ENCODE measurements at places on chromosomes 12 and 14.
A peak's percentile ranks its signal among the peaks of the same experiment; 100 is the strongest.

DNA sequence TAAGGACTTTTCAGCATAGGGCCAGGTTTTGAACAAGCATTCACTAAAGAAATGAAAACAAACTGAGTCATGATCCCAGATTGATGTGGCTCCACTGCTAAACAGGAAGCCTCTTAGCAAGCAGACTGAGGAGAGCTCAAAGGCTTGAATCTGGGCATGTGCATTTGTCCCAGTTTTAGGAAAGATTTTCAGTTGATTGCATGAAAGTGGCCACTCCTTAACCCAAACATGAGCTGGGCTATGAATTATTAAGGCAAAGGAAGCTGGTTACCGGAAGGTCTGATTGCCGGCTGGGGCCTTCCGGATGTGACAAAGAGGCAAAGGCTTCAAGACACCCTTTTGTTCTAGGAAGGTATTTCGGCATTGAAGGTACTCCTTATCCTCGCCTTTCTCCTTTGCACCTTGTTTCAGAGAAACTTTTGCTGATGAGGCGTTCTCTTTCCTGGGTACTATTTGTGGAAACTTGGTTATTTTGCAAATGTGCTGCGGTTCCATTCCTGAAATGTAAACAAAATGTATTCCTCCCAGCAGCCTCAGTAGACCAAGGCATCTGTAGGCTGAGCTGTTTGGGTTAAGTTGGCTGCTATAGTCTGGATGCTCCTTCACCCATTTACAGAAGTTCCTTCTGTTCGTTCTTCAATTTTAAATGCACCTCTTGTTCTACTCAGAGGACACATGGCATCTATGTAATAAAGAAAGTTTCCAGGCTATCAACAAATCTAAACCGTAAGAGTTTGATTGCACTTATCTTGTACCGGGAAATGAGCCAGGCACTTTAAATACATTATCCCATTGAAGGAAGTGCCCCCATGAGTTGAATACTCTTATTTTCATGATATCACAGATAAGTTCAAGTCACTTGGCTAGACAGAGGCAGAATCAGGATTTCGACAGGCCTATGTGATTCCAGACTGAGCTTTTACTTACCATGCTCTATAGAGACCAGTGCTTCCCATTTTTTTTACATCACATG, 115.6 kb upstream of the METAP2 start:
- DNase-seq = no peak

DNA sequence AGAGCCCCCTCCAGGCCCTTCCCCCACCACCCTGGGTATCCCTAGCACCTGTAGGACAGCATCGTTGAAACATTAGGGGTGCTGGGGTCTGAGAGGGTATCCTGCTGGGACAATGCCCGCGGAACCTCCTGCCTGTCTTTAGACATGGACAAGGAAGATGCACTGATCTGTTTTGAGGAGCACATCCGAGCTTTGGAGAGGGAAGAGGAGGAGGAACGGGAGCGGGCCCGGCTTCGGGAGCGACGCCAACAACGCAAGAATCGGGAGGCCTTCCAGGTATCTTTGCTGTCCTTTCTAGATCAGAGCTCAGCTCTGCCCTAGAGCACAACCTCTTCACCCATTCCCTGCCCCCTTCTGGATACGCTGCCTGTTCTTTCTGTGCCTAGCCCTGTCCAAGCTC, 13.2 kb downstream of the PRPF40B start:
- DNase-seq = no peak

DNA sequence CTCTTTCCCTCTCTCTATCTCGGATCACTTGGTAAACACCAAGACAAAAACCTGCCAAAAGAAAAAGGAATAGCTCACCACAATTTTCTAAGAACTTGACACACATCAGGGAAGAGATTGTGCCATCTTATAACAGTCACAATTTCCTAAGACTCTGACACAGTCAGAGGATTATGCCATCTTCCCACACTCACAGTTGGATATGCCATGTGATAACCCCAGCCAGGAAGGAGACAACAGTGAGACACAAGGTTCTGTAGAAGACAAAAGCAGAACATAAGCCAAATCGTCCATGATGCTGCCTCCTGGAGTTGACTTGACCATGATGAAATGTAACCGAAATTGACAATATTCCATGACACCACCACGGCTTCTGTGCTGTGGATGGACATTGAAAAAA, 2.8 kb upstream of the CLEC9A start:
- no peak for DNase-seq

GRCh38 chr12:102061096-102061559, 663 bp downstream of the WASHC3 start:
- DNase-seq = no peak

DNA sequence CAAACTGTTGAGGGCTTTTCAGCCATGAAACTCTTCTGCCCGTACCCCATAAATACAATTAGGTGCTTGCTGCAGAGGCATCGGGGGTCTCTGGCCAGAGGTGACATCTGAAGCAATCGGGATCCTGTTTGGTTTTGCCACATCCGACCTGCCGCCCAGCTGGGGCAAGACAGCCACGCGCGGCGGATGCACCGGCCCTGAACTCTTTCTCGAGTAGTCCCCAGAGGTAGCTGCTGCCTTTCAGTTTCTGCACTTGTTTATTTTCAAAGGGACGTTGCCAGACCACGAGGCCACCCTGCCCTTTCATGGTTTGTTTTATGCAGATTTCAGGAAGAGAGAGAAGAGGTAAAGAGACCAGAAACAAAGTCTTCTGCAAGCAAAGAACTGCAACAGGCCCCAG, 10.6 kb upstream of the MLXIP start:
- peak; percentile 40 for DNase-seq

GRCh38 chr12:130364578-130364977, 26.9 kb downstream of the PIWIL1 start:
- DNase-seq = no peak

DNA sequence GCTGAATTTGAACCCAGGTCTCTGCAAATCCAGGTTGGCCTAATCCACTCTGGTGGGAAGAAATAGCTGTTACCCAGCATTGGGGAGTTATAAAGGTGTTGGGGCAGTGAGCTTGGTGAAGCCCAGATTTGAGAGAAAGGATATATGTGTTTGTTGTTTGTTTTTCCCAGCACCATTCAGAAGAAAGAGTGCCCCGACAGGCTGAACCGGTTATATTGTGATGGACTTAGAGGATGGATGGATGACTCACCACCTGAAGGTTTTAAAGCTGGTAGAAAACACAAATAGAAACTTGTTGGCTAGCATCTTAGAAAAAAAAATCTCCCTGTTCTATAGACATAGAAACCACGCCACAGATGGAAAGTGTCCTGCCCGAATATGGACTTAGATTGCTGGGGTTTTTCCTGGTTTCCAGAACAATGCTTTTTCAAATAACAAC, 404.6 kb downstream of the MED13L start:
- DNase-seq = no peak

DNA sequence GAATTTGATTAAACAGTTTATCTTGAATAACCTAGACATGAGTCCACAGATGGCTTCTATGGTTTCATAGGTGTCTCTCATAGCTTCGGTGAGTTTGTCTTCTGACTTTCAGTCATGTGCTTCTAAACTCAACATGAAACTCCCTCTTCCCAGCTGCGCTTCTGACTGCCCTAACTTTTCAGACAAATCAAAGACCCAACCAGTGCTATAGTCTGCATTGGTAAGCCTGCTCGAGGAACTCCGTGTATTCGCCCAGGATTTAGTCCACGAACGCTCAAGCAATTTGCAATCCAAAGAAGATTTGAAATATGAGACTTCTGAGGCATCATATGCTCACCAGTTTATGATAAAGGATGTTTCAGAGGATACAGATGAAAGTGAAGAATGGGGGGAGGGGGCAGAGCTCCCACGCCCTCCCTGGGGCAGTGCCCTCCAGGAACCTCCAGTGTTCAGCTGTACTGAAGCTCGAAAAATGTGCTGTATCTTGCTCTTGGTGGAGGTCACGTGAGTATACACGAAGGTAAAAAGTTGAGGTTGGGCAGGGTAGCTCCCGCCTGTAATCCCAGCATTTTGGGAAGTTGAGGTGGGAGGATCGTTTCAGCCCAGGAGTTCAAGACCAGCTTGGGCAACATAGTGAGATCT, 5.2 kb upstream of the RILPL2 start:
- no peak for DNase-seq

DNA sequence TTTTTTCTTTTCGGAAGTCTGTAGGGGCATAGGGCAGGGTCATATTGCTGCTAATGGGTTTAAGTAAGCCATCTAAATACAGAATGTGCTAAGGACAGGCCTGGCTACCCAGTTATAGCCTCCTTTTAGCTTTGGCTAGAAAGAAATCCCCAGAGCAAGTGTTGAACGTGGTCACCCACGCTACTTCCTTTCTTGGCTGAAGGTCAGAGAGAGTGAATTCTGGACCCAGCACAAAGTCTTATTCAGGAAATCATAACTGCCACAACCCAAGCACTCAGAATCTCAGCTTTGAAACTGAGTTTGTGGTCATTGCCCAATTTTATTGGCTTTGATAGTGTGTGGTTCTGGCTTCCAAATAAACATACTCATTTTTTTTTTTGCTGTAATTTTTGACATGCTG, 542.1 kb upstream of the ATP2B1 start:
- no peak for DNase-seq

GRCh38 chr14:96134508-96134907, 70.1 kb upstream of the BDKRB2 start:
- no peak for DNase-seq

GRCh38 chr14:50067723-50068495, 48.5 kb downstream of the VCPKMT start:
- peak; percentile 53 for DNase-seq

GRCh38 chr14:70525691-70526090, 9.1 kb downstream of the ADAM20 start:
- no peak for DNase-seq

- no peak for DNase-seq
Measured at GRCh38 chr14:31038521-31039166, 12.5 kb upstream of the STRN3 start.

DNA sequence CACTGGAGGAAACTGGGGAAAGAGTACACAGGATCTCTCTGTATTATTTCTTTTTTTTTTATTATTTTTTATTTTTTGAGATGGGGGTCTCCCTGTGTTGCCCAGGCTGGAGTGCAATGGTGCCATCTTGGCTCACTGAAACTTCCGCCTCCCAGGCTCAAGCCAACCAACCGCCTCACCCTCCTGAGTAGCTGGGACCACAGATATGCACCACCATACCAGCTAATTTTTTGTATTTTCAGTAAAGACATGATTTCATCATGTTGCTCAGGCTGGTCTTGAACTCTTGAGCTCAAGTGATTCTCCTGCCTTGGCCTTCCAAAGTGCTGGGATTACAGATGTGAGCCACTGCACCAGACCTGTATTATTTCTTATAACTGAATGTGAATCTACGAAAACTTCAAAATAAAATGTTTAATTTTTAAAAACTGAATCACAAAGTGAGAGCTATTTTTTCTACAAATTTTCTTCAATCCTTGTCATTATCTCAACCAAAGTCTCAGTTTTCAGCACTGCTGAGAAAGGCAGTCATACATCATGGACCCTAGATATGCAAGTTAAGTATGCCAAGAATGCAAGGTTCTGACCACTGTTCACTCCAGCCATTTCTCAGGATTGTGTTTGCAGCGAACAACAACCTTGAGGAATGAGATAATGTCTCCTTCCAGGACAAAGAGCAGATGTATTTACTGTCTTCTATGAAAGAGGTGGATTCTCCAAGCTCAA, 2.4 kb downstream of the EAPP start:
- no peak for DNase-seq

GRCh38 chr14:105177082-105177481, 4.0 kb downstream of the NUDT14 start:
- no peak for DNase-seq

GRCh38 chr14:80055226-80055625, 156.1 kb downstream of the DIO2 start:
- no peak for DNase-seq

DNA sequence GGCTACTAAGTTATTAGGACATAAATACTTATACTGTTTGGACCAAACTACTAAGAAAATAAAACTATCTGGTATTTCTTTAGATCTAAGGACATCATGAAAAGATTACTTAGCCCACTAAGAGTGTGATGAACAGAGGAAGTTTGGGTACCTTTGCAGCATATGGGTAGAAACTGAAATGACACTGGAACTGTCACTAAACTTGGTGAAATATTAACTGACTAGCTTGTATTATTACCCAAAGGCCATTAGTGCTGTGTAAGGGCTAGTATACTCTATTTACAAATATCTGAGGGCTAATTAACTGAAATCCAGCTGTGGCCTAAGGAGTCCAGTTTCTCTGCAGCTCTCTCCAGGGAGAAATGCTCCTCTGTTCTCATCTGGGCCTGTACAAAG, 45.5 kb downstream of the PAWR start:
- DNase-seq = no peak

- DNase-seq = no peak
Measured at GRCh38 chr14:69090187-69090789, 62.6 kb downstream of the DCAF5 start.

GRCh38 chr14:98958632-98959031, 313.4 kb downstream of the BCL11B start:
- no peak for DNase-seq

DNA sequence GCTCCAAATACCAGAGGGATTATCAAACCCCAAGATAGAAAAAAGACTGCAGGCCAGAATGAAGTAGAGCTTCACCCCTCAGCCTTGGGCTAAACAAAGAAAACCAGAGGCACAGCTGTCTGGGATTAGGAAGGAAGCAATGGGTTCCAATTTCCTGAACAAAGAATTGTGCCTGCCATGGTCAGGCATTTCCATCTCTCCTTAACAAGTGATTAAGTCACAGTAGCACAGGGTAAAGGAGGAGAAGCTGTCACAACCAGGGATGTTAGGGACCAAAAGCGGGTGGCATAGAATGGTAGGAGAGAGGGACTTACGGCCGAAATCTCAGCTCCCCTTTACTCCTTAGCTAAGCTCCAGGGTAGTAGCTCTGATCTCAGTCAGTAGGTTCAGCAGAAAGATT, 33.9 kb downstream of the SPTLC2 start:
- no peak for DNase-seq

DNA sequence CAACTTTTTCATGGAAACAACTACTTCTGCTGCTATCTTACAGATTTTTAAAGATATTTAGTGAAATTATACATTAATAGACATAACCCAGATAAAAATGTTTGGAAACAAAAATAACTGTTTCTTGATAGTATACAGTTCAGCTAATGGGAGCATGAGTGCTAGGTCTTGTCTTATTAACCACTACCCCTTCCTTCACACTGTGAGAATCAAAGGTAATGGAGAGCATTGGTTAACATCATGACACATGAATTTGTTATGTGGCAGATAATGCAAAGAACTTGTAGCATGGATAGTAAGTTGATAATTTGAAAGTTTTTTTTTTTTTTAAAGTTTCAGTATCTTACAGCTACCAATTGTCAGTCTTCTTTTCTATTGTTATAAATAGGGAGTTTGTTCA, 44.2 kb downstream of the CCDC91 start:
- DNase-seq = no peak

- DNase-seq = no peak
Measured at GRCh38 chr14:32940066-32940651, 1.5 kb downstream of the NPAS3 start.

GRCh38 chr12:100661300-100661951, 87.9 kb downstream of the GAS2L3 start:
- DNase-seq = no peak

DNA sequence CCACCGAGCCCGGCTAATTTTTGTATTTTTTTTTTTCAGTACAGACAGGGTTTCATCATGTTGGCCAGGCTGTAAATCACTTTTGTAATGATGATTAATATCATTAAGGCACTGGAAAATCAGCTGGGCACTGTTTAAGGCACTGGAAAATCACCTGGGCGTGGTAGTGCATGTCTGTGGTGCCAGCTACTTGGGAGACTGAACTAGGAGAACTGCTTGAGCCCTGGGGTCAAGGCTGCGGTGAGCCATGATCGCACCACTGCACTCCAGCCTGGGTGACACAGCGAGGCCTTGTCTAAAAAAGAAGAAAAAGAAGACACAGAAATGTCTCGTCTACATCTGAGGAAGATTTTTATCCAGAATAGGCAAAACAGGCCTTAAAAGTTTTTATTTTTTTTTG, 12.7 kb downstream of the SLC11A2 start:
- DNase-seq = no peak

Measured in activated naive CD4-positive, alpha-beta T cell treated with anti-CD3 and anti-CD28 coated beads, Interleukin-2, amount 50 U/mL, for 72 hours (primary cell).